ENCODE measurements at places on chromosomes 7 and 10.

- DNase-seq = no peak
Measured at GRCh38 chr10:30445711-30446110, 11.7 kb downstream of the MAP3K8 start.

DNA sequence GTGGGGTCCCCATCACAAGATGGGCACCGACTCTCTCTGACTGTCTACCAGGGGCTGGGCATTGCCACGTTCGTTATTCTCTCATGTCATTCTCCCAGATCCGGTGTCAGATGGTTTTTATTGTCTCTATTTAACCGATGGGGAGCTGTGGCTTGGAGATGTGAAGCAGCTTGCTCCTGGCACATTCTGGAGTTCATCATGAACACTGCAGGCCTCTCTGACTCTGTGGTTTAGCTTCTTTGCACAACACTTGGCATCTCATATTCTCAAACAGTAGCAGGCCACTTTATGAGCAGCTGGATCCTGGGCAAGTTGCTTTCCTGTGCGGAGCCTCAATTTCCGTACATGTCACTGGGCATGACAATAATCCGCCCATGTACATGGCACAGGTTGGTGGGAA is 119.9 kb downstream of the LRRC18 start:
- DNase-seq = no peak

GRCh38 chr7:770741-771166 is 43.7 kb upstream of the PRKAR1B start:
- DNase-seq = no peak

DNA sequence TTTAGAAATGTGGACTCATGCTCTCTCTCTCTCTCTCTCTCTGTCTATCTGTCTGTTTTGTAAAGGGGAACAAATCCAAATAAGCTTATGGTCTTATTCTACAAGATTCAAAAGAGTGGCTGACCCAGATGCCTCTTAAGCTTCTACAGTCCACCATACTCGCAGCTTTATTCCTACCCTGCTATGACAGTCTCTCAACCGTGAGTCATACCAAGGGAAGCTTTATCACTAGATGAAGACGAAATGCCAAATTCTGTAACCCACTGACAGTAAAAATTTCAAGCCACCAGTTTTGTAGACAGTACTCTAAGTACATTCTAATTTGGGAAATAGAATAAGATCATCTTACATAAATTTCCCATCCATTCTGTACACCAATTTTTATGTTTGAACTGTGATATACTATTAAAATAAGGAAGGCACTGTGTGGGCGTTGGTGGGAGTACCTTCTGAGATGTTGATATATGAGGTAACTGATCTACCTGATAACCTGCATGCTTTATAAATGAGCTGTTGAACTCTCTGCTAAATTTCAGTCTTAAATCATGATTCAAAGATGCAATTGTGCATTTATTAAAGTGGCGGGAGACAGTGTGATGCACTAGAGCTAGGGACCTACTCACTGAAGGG is 153.2 kb downstream of the KLF6 start:
- DNase-seq = no peak

- DNase-seq = no peak
Measured at GRCh38 chr10:127612-128432, 7.4 kb upstream of the ZMYND11 start.

GRCh38 chr10:121695731-121696464 is 97.7 kb upstream of the FGFR2 start:
- DNase-seq = no peak

DNA sequence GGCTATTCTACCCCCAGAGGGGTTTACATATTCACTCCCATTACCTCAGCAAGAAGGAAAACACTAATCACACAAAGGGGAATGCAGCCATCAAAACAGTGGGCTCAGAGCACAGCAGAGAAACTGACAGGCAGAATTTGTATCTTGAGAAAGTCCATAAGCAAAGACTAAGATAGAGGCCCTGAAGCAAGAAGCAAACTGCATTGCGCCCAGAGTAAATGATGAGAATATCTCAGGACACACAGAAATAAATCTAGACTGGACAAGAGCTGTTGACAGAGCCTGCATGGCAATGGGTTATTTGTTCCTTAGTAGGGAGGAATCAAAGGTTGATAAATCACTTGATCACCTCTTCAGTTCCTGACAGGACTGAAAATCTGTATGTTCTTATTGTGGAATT is 440.7 kb upstream of the CELF2 start:
- no peak for DNase-seq

GRCh38 chr10:79336276-79336675 is 11.0 kb upstream of the PPIF start:
- DNase-seq = no peak

GRCh38 chr7:16787127-16787526 is 17.7 kb downstream of the AGR2 start:
- no peak for DNase-seq

DNA sequence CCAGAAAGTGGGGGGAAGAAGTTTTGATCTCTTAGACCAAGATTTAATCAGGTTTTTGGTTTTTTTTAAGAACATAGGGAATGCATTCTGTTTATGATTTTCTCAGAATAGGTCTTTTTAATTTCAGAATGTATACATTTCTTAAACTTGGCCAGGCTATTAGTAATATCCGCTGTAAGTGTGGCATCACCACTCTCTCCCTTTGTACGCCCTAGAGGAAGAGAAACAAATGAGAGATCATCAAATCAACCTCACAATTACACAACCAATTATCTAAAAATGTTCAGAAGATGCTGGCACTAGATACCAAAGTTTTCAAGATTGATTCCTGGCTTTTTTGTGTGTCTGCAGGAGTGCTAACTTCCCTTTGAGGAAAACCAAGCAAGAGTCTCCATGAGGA is 70.0 kb downstream of the KLF6 start:
- DNase-seq = no peak

DNA sequence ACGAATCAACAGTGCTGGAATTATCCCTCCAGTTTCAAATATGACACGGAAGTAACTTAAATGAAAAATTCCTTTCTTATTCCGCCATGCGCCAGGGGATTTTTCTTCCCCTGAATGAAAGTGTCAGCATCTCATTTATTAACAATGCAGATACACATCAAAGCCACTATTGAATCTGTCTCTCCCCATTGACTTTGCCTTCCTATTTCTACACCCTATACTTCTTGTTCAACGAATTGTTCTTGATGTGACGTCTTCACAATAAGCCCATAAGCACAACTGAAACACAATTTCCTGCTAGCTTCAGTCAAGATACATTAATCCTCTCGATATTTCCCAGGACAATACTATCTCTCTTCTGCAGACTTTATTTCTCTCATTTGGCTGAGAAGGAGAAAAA is 253.5 kb downstream of the ADARB2 start:
- no peak for DNase-seq

DNA sequence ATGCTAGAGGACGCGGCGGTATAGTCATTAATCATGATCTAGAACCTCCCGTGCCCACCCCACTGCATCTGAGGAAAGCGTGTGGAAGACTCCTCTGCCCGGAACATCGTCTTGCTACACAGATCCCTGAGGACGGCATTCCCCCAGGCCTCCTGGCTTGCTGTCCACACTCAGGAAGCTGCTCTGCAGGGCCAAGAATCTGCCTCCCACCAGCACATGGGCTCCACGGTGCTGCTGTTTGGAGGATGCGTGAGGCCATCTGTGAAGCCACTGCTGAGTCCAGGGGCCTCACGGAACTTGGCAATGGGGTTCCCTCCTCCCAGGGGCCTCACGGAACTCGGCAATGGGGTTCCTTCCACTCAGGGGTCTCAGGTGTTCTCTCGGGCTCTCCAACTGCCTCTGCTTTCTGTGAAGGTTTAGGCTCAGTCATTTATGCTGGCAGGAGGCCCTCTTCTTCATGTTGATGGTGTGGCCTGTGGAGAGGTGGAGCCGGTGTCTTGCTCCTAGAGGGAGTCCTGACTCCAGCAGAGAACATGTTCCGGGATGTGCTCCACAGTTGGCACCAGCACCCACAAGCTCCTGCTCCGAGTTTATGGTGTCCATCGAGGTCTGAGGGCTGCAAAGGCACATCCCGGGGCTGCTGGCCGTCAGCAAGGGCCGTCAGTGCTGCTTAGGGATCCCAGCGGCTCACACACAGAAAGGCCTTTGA is 273.3 kb downstream of the DNAJB6 start:
- DNase-seq = no peak

DNA sequence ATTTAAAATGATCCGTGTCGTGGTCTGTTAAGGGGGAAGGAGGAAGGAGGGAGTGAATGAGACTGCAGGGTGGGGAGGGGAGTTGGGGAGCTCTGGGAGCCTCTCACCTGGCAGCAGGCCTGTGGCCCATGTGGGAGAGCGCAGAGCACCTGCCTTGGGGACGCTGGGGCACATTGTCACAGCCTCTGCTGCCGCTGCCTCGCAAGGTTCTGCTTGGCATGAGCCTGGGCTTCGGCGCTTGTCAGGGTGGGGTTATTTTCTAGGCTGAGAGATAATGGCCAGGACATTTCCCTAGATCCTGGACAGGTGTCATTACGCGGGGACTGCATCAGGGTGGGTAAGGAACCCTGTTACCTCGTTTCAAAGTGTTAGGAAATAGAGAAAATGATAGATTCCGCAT is 2.2 kb upstream of the SUN1 start:
- DNase-seq = no peak

GRCh38 chr7:157674715-157675426 is 338.1 kb downstream of the DNAJB6 start:
- DNase-seq = no peak

DNA sequence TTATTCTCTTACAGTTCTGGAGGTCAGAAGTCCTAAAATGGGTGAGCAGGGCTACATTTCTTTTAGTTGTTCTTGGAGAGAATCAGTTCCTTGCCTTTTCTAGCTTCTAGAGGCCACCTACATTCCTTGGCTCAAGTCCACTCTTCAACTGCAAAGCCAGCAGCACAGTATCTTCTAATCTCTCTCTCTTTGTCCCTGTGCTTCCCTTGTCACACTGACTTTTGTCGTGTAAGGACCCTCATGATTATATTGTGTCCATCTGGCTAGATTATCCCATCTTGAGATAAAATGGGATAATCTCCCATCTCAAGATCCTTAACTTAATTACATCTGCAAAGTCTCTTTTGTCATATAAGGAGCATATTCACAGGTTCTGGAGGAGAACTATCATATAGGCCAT is 359.0 kb downstream of the ADRA2A start:
- DNase-seq = no peak

GRCh38 chr10:35637462-35637861 is 4.6 kb downstream of the FZD8 start:
- DNase-seq = peak; percentile 30

DNA sequence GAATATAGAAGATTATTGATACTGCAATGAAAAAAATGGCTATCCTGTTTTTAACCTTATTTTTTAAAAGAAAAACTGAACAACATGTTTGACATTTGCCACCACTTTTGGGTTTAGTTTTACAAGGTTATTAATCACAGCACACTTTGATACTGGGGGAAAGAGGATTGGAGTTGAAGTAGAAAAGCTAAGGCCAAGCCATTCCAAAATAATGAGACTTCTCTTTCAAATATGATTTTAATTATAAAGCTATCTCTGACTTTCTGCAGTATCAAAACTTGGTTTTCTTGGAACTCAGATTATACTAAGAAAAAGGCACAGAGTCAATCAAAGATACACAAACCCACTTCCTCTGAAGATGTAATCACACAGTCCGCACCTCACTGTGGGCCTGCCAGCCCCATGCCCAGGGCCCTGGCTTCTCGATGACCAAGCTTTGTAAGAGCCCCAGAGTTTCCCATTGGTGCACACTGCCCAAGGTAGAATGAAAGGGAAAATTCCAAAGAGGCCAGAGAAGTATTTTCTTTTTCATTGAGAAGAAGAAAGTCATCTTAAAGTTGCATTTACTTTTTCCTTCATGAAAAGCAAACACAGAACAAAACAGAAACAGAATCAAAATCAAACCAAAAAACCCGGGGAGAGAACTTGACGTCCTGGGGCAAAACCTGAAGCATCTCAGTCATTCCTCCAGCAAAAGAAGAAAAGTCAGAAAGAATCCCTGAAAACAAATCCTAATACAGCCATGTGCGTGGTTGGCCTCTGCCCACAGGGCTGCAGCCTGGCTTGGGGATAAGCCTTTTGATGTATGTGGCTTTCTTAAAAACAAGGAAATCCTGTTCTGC is 187.7 kb upstream of the KLF6 start:
- DNase-seq = no peak

- peak; percentile 58 for DNase-seq
Measured at GRCh38 chr7:47088329-47089067, 493.4 kb downstream of the TNS3 start.

- DNase-seq = no peak
Measured at GRCh38 chr7:45118889-45119331, 7.4 kb upstream of the TBRG4 start.

DNA sequence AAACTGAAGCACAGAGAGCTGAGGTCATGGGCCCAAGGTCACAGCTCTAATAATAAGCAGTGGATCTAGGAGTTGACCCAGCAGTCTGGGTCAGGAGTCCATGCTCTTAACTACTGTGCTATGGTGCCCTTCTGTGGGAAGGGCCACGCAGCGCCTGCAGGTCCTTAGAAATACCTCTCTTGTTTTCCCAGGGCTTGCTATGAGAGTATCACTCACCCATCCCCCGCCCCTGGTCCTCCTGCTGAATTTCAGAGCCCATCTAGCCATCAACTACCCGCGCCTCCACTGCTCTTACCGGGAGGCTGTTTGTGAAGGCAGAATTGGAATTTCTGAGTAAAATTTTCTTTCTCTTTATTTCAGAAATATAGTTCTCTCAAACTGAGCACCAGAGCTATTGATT is 27.3 kb upstream of the CRHR2 start:
- no peak for DNase-seq

DNA sequence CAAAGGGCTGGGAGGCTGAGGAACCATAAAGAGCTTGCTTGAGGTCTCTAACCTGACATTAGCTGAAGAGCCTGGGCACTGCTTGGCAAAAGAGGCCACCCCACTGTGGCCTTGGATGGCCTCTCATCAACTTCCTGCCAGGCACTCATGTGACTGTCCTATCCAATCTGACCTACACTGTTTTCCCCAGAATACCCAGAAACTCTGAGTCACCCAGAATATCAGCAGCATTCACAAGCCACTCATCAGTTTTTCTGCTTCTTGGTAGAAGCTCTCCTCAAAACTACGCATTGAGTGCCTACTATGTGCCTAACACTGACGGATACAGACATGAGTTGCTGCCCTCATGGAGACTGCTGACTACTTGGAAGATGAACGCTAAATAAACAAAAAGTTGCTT is 4.1 kb upstream of the NT5C2 start:
- no peak for DNase-seq

DNA sequence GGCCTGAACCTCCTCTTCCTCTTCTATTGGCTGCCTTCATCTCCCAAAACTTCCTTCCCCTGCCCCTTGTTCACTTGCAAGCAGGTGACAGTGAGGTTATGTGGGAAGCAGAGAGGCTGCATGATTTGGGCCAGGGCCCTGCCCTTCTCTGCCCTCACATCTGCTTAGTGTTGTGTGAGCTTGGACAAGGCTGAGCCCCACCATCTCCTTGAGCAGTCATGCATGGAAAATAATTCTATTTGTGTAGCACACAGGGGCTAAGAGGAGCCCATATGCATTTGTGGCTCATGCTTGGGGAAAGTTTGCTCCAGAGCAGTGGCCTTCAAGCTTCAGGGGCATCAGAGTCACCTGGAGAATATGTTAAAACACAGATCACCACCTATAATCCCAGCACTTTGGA is 26.8 kb upstream of the AQP1 start:
- DNase-seq = no peak
